ENCODE measurements at places on chromosomes 3 and 15.
A peak's percentile ranks its signal among the peaks of the same experiment; 100 is the strongest.

DNA sequence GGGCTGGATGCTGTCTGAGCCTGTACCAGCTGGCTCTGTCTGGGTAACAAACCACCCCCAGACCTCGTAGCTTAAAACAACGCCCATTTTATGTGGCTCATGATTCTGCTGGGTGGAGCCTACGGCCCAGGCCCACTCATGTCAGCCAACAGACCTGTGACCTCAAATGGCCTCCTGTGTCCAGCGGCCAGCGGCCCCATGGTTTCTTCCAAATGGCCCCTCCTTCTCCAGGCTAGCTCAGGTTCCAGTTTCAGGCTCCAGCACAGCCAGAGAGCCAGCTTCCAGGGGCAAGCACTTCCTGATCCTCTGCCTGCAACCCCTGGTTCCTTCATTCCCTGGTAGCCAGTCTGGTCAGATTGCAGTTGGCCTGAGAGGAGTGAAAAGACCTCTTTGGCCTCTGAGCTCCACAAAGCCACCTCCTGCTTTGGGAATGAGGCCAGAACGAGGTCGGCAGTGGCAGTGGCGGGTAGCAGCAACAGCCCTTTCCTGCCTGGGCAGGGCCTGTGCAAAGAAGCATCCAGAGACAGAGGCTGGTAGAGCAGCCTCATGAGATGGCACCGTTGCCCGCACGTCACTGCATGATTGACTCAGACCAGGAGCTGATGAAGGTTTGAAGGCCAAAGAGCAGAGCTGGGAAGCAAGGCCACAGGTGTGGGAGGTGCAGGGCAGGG, 21.0 kb upstream of the PLXNA1 start:
- no peak for DNase-seq

- DNase-seq = no peak
Measured at GRCh38 chr15:33142708-33143107, 51.8 kb downstream of the FMN1 start.

GRCh38 chr3:188584958-188585689, 431.2 kb downstream of the LPP start:
- DNase-seq = no peak

DNA sequence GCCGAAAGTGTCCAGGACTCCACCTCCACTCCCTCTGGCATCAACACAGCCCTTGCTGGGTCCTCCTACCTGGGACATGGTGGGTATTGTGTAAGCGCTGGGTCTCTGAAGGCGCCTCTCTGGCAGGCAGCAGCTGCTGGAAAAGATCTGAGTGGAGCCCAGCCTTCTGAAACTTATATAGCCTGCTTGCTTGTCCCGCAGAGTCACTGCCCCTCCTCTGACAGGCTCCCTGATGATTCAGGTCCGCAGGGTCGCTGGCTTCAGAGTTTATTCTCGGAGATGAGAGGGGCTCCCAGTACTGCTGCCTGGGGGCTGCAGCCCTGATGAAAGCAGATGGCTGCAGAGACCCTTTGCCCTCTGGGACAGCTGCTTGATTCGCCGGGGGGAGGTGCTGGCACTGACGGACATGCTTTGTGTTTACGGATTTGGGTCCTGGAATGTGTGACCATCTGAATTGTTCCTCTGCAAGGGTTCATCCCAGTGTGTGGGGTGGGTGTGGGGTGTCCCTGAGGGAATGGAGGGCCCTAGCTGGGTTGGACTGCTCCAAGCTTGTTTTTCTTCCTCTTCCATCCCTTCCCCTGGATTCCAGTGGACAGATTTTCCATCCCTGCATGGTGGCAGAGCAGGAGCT, at the start of gene MUSTN1:
Gene MUSTN1 (minus strand): TSS at position 149 of the 631 bp plus-strand sequence. CDS start 71 bp downstream, at position 78.
- DNase-seq = peak; percentile 65

DNA sequence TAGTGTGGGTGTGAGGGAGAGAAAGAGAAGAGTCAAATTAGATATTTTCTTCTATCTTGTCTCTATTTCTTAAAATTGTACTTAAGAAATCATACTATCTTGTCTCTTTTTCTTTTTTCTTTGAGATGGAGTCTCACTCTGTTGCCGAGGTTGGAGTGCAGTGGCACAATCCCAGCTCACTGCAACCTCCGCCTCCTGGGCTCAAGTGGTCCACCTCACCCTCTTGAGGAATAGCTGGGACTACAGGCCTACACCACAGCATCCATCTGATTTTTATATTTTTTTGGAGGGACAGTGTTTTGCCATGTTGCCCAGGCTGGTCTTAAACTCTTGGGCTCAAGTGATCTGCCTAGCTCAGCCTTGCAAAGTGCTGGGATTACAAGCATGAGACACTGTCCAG, 104.2 kb downstream of the MYO9A start:
- no peak for DNase-seq
